ENCODE measurements at places on chromosomes 5 and 9. TPM values are rescaled to one million over a fixed set of nuclear protein-coding genes. Genes with fewer than 3 reads are reported as not detected.
A peak's percentile ranks its signal among the peaks of the same experiment; 100 is the strongest.

DNA sequence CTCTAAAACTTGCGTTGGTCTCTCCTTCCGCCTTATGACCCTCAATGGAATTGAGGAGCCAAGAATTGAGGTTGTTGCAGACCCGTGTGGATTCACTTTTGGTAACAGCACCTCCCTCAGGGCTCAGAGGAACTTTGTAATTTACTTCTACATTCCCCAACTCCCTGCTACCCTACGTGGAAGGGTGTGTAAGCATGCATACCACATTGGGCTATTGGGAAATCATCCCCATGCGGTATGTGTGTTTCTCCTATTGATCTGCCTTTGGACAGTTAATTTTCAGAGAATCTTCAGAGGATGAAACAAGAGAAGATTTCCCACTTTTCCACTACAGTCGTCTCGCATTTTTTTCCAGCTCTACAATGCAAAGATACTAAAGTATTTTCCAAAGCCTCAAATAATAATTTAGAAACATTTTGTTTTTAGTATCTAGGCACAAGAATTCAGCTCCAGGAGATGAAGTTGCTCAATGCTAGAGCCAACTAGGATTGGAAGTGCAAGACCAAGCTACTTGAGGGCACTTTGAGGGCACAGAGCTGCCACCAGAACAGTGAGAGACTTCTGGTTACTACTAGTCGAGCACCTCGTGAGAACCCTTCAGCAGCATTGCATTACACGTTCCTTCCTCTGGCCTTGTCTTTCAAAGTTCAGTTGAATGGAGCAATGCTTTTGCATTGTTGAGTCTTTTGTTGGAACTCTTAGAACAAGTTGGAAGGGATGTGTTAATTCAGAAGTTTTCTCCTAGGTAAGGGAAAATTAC, 3.4 kb downstream of the C1QTNF3 start:
- H3K27ac ChIP-seq: no peak overlapping the region
- DNase-seq: no peak
- peaks cover 3% of the 10 kb centered on the region for H3K4me1 ChIP-seq
- no peaks in the 10 kb centered on the region for H3K27me3 ChIP-seq

GRCh38 chr9:86902176-86902575, 45.1 kb downstream of the GAS1 start:
- H3K4me1 ChIP-seq: no peaks in the 10 kb centered on the region
- no peaks in the 10 kb centered on the region for H3K36me3 ChIP-seq
- no peak overlapping the region for H3K27ac ChIP-seq
- DNase-seq: no peak
- H3K4me3 ChIP-seq: no peak overlapping the region

DNA sequence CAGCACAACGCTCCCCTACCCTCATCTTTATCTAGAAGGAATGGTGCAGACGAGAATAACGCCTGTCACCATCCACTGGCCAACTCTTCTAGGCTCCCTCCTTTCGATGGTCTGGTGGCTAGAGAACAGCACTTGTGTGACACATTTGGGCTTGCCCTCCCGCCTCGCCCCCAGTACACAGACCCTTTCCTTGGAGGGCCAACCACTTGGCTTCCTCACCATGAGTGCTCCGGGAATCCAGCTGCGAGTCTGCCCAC, 1.4 kb downstream of the GNAQ start:
- peaks cover 16% of the 10 kb centered on the region for H3K4me1 ChIP-seq
- H3K4me3 ChIP-seq: peak overlapping the region; percentile 89
- no peaks in the 10 kb centered on the region for H3K27me3 ChIP-seq
- DNase-seq: peak; percentile 65
- H3K27ac ChIP-seq: peak overlapping the region; percentile 93

- no peaks in the 10 kb centered on the region for H3K4me1 ChIP-seq
- no peak for DNase-seq
- no peak overlapping the region for H3K4me3 ChIP-seq
- no peaks in the 10 kb centered on the region for H3K36me3 ChIP-seq
- H3K27ac ChIP-seq: no peak overlapping the region
Observed at GRCh38 chr5:136350343-136350742, 15.0 kb downstream of the TRPC7 start.

The SPINK4 gene
- total RNA-seq: not detected

The PDE8B gene
- total RNA-seq: 1.1 TPM

The ARSI gene
- total RNA-seq: not detected

Measured in adrenal gland (tissue), 19 donors.